K562 (cell line): ENCODE measurements at places on chromosomes 2 and 18. TPM values are rescaled to one million over a fixed set of nuclear protein-coding genes. Genes with fewer than 3 reads are reported as not detected.
A peak's percentile ranks its signal among the peaks of the same experiment; 100 is the strongest.

- H3K4me1 ChIP-seq, result no peaks in the 10 kb centered on the region
- H3K36me3 ChIP-seq, result no peaks in the 10 kb centered on the region
- no peak overlapping the region for H3K4me3 ChIP-seq
- no peak for DNase-seq
- no peak overlapping the region for H3K27ac ChIP-seq
Observed at GRCh38 chr18:31176531-31176930, 13.9 kb upstream of the DSC1 start.

DNA sequence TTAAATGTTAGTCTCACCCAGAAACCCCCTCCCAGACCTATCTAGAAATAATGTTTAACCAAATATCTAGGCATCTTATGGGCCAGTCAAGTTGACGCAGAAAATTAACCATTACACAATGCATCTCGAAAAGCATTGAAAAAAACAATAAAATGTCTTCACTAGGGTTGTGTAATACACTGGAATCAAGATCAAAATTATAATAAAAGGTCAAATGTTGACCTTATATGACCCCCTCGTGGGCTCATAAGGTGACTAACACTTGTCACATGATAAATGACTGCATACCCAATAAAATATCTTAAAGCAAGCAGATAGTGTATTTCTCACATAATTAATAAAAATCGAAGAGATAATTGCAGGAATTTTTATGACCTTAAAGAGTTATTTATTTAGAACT is 447.9 kb upstream of the DSEL start:
- no peaks in the 10 kb centered on the region for H3K27me3 ChIP-seq
- H3K36me3 ChIP-seq, result no peaks in the 10 kb centered on the region
- no peak overlapping the region for H3K27ac ChIP-seq
- no peak for DNase-seq

GRCh38 chr2:239215136-239215925 is 185.5 kb downstream of the HDAC4 start:
- peak; percentile 18 for DNase-seq
- H3K4me1 ChIP-seq, result peaks cover 20% of the 10 kb centered on the region; the same call in 2 of the 3 replicates
- no peak overlapping the region for H3K27ac ChIP-seq
- no peaks in the 10 kb centered on the region for H3K36me3 ChIP-seq
- no peak overlapping the region for H3K4me3 ChIP-seq
- no peaks in the 10 kb centered on the region for H3K27me3 ChIP-seq

GRCh38 chr2:175465101-175465500 is 283.6 kb upstream of the ATP5MC3 start:
- no peak for DNase-seq
- no peaks in the 10 kb centered on the region for H3K36me3 ChIP-seq
- H3K4me1 ChIP-seq, result no peaks in the 10 kb centered on the region
- H3K27ac ChIP-seq, result no peak overlapping the region
- peaks cover 9% of the 10 kb centered on the region for H3K27me3 ChIP-seq

- no peak overlapping the region for H3K27ac ChIP-seq
- DNase-seq, result no peak
- H3K36me3 ChIP-seq, result no peaks in the 10 kb centered on the region
- H3K4me1 ChIP-seq, result no peaks in the 10 kb centered on the region
- H3K27me3 ChIP-seq, result no peaks in the 10 kb centered on the region
- no peak overlapping the region for H3K4me3 ChIP-seq
Observed at GRCh38 chr2:149872041-149872440, 284.5 kb upstream of the MMADHC start.

DNA sequence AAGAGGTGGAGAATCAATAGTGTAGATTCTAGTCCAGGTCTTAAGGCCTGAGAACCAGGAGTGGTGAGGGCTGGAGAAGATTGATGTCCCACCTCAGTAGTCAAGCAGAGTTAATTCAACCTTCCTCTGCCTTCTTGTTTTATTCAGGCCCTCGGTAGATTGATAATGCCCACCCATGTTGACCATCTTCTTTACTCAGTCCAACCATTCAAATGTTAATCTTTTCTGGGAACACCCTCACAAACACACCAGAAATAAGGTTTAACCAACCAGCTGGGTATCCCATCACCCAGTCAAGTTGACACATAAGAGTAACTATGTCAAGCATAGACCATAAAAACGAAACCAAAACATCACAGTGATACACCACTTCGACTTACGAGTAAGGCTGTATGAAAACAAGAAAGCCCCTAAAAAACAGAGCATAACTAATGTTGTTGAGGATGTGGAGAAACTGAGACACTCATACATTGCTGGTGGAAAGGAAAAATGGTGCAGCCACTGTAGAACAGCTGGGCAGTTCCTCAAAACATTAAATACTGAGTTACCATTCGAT is 57.5 kb downstream of the SLC35F5 start:
- DNase-seq, result no peak
- H3K27me3 ChIP-seq, result no peaks in the 10 kb centered on the region
- no peaks in the 10 kb centered on the region for H3K4me1 ChIP-seq
- no peak overlapping the region for H3K27ac ChIP-seq
- H3K4me3 ChIP-seq, result no peak overlapping the region

DNA sequence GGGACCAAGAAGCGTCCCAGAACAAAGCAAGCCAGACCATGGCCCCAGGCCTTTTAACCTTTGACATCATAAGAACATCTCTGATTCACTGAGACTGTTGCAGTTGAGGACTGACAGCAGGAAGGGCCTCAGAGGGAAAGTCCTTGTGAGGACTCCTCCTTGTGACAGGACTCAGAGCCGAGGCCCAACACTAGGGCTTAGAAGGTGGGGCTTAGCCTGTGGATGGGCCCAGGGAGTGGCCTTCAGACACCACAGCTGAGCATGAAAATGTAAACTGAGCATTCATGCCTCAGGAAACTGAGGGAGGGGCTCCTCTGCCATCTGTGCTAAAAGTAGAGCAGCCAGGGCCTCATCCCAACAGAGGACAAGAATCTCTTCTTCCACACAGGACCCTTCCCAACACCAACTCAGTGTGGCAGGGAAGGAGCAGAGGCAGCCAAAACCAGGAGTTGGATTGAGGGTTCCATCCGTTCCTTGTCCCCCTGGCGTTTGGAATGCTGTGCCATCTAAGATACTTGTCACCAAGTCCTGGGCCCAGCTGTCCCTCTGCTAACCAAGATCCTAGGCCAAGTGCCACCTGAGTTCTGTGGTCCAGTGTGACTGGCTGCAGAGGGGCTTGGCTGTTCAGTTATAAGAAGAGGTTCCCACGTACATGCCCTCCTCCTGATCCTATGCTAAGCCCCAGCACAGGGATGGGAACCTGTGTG is 37.5 kb upstream of the CAB39 start:
- no peak overlapping the region for H3K4me3 ChIP-seq
- H3K36me3 ChIP-seq, result no peaks in the 10 kb centered on the region
- H3K27ac ChIP-seq, result no peak overlapping the region
- H3K4me1 ChIP-seq, result no peaks in the 10 kb centered on the region; the same call in 1 of the 2 replicates
- DNase-seq, result no peak
- H3K27me3 ChIP-seq, result no peaks in the 10 kb centered on the region

SLC30A3 gene
- polyA plus RNA-seq, result 2.3 and 2.7 TPM in 2 replicates
